Activated CD4-positive, CD25-positive, alpha-beta regulatory T cell treated with anti-CD3 and anti-CD28 coated beads, Interleukin-2, amount 50 U/mL, for 16 hours (primary cell): ENCODE measurements at places on chromosomes 7 and 10.

DNA sequence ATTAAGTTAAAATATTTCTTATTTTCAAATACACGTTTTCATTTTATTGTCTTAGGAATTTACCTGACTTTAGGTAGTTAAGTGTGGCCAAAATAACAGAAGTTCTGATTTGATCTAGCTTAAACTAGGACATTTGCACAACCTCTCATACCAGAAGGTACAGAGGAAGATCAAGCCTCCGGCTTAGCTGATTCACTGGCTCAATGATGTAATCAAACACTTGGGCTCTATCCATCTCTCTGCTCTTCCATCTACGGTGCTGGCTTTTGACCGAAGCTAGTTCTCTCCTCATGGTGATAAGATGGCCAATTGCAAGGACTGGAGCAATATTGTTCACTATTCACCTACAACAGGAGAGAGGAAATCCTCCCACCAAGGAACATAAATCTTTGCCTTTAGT, 12.2 kb upstream of the HYCC1 start:
- no peak for DNase-seq

GRCh38 chr10:63671317-63671937, 150.2 kb downstream of the REEP3 start:
- DNase-seq, result no peak

DNA sequence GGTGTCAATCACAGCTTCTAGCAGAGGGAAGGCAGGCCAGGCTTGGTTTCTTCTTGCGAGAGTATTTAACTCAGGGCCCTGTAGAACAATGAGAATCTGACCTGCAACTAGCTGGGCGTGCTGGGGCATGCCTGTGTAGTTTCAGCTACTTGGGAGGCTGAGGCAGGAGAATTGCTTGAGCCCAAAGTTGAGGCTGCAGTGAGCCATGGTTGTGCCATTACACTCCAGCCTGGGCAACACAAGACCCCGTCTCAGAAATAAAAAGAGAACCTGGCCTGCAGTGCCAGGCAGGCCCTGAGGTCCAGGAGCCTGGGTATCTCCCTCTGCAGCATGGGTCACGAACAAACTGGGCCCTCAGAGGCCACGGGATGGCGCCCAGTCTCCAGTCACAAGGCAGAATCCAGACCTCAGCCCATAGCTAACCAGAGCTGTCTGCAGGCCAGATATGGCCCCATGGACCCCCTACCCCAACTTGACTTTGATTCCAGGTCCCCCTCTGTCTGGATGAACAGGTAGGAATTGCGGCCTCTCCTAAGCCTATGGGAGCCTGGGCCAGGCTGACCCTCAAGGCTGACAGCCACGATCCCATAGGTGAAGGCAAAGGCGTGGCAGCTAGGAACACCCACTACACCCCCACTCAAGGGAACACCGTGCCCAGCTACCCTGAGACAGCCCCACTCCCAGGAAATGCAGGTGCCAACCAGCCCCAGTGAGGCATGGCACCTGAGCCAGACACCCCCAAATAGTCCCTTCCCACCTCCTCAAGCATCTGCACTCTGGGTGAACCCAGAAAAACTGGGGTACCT, 102.7 kb upstream of the TNRC18 start:
- DNase-seq, result no peak

DNA sequence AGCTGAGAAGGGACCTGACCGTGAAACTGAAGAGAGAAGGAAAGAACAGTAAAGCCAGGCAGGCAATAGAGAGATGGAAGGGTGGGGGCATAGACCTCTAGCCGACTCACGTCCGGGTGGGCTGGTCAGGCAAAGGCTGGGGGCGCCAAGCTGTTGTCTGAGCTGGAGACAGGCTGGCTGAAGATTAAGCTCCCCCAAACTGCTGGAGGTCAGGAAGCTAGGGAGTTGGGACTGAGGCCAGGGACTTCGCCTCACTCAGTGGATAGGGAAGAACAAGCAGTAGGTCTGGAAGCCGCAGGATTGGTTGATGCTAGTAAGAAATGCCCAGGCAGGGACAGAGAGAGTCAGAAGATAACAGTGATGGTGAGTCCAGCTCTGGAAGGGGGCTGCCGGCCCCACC, 5.3 kb downstream of the PITX3 start:
- DNase-seq, result no peak

- DNase-seq, result no peak
These were observed 270.5 kb upstream of the PODXL start for GRCh38 chr7:131826960-131827359.

DNA sequence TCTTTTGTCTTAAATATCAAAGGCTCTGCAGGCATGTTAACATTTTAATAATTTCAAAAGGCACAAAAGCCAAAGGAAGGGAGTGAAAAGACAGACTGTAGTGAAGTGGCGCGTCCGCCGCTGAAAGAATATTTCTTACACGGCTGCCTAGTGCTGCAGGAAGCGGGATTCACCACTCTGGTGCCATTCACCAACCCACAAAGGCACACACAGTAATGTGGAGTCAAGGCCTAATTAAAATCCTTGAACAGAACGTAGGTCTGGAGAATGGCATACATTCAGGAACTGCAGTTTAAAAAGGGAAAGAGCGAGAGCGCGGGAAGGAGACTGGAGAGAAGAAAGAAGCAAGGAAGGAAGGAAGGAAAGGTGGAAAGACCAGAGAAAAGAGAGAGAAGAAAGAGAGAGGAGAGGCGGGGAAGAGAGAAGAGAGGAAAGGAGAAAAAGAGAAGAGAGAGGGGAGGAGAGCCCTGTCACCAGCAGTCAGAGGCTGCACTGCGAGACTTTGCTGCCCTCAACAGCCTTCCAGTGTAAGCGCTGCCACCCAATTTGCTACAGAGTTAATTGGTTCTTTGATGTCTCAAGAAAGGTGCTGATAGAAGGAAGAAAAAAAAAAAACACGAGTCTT, 554.0 kb downstream of the MDFIC start:
- no peak for DNase-seq

- DNase-seq, result no peak
These were observed 2.4 kb downstream of the ZNF467 start for GRCh38 chr7:149770728-149771636.

DNA sequence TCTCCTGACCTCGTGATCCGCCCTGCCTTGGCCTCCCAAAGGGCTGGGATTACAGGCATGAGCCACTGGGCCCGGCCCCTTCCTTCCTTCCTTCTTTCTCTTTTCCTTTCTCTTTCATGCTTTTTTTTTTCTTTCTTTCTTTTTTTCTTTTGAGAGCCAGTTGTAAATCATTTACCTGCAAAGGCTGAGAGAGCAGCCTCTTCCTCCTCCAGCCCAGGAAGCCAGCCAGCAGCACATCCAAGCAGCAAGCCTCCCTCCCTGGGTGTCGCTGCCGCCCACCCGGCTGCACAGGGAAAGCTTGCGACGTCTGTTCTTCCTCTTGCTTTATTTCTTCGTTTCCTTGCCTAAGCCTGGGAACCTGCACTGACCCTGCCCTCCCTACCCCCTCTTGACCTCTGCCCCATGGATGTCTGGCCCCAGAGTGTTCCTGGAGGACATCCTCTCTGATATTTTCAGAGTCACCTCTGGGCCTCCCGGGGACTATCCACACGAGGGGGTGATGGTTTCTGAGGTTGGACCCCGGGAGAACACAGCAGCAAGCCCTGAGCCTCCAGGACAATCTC, 62.8 kb upstream of the MYL10 start:
- no peak for DNase-seq
